ENCODE measurements at places on chromosomes 1 and 21.

DNA sequence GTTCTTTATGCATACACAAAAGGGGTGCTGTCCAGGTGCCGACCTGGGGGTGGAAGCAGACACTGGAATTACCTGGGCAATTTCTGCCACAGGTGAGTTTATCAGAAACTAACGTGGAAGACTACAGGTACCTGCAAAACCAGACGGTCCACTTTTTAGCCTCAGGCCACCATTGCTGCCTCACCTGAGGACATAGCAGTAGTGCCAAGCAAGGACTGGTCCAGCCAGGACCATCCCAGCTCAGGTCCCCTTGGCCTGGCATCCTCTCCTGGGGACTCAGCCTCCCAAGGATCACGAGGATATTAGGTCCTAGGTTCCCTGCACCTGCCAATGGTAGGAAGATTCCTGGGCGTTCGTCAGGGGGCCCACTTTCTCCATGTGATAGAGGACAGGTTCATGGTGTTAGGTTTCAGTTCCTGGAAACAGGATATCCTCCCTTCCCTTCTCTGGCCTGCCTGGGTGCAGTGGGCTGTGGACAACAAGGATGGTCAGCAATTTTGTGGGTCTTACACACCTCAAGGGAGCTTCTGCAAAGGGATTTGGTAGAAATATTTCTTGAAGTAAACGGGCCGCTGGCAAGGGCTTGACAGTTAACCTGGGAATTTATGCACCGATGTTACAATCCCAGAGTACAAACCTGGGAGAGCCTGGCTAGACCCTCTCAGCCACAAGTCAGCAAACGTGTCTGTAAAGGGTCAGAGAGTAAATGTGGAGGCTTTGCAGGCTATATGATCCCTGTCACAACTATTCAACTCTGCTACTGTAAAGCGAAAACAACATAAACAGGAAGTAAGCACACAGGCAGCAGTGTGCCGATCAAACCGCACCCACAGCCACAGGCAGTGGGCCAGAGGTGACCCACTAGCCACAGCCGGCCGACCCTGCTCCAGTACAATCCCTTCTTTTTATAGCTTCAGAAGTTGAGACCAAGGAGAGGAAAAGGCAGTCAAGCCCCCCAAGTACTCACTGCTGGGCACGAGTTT, 71.4 kb upstream of the RAB4A start:
- peak; percentile 55 for DNase-seq

GRCh38 chr21:32455548-32455947, 43.0 kb downstream of the EVA1C start:
- DNase-seq: no peak

- DNase-seq: no peak
These were observed 4.7 kb downstream of the RNF220 start for GRCh38 chr1:44409757-44410156.

DNA sequence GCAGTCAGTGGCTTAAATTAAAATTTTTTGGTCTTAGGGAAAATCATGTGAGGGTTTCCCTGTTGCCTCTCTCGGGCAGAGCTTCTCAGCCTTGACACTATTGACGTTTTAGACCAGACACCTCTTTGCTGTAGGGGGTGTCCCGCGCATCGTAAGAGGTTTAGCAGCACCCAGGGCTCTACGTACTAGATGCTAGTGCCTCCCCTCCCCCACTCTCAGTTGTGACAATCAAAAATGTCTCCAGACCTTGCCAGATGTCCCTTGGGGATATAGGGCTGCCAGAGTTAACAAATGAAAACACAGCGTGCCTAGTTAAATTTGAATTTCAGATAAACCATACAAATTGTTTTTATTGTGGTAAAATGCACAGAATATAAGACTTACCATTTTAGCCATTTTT, 293.3 kb downstream of the DISC1 start:
- peak; percentile 57 for DNase-seq

DNA sequence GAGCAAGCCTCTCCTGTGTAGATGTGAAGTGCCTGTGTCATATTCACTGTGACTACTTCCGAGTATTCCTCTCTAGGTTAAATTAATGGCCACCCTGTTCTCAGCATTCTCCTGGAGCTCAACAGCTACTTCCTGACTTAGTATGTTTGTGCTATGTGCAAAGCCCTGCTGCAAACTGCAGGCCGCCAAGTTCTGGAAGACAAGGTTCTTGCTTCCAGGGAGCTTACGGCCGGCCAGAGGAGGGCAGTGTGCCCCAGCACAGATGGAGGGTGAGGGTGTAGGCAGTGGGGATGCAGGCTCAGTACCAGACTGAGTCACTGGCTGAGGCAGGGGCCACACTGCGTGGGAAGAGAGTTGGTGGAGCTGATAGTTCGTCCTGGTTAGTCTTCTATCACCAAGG, 43.2 kb downstream of the ELK4 start:
- peak; percentile 70 for DNase-seq

GRCh38 chr1:239209591-239209990, 176.8 kb upstream of the CHRM3 start:
- DNase-seq: no peak

GRCh38 chr1:76876655-76877395, 9.5 kb downstream of the ST6GALNAC5 start:
- DNase-seq: no peak

DNA sequence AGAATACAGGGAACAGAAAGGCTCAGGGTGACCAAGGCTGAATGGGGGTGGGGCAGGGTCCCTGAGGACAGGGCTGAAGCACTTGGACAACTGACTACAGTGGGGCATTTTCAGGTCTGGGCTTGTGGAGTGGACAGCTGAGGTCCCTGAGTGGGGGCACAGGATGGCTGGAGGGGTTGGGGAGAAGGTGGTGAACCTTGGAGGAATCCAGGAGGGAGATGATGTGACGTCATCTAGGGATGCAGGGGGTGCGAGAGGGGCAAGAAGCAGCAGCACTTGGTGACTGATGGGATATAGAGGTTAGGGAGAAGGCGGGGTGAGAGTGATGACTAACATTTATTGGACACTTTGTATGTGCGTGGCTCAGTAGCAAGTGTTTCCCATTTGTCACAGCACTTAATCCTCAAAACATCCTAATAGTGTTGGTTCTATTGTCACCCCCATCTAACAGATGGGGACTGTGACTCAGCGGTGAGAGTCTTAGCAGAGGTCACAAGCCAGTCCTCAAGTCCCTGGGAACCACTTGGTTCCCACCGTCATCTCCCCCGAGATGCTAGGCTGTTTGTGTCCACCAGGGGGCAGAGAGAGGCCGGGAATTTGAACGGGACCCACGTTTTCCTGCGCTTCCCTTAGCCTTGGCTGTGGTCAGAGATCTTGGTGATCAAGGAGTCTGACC, 27.9 kb upstream of the BMP8B start:
- peak; percentile 90 for DNase-seq

- DNase-seq: no peak
These were observed 108.2 kb downstream of the DIRAS3 start for GRCh38 chr1:67942274-67942673.

DNA sequence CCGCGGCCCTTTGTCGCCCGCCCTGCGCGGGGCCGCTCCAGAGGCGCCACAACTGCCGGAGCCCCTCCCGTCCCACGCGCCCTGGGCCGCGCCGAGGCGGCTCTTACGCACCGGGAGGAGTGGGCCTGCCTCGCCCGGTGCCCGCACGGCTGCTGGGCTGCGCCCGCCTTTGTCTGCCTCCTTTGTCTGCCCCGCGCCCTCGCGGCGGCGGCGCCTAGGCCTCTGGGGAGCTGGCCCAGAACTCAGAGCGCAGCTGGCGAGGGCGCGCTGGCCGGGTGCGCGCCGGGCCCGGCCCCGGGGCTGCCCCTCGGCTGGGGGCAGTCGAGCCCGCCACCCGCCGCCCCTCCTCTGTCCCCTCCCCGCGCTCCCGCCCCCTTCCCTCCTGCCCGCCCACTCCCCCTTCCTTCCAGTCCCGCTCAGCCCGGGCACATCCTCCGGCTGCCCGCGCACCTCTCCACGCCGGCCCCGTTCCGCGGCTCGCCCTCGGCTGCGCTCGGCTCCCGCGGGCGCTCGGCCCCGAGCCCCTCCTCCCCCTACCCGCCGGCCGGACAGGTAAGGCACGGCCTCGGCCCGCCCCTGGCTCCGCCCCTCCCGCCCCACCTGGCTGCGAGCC, at the start of gene DRAXIN:
Gene DRAXIN, plus strand, starts transcription at position 409 of the 613 bp plus-strand sequence. CDS start 14,549 bp downstream, outside the sequence.
- no peak for DNase-seq

DNA sequence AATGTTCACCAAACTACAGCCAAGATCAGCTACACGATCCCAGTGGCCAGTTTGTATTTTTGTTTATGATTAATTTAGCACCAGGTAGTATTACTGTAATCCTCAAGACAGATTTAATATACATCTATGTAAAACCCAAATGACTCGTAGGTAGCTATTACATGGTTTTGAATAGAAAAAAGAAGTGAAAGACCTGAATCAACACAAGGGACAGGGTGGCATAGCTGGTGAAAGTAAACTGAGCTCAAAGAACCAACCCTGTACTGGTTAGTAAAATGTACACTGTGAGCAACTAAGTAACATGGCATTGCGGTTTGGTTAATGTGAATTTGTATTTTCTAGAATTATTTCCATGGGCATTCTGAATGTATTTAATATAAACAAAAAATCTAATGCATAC, 8.8 kb downstream of the GPATCH2 start:
- no peak for DNase-seq

DNA sequence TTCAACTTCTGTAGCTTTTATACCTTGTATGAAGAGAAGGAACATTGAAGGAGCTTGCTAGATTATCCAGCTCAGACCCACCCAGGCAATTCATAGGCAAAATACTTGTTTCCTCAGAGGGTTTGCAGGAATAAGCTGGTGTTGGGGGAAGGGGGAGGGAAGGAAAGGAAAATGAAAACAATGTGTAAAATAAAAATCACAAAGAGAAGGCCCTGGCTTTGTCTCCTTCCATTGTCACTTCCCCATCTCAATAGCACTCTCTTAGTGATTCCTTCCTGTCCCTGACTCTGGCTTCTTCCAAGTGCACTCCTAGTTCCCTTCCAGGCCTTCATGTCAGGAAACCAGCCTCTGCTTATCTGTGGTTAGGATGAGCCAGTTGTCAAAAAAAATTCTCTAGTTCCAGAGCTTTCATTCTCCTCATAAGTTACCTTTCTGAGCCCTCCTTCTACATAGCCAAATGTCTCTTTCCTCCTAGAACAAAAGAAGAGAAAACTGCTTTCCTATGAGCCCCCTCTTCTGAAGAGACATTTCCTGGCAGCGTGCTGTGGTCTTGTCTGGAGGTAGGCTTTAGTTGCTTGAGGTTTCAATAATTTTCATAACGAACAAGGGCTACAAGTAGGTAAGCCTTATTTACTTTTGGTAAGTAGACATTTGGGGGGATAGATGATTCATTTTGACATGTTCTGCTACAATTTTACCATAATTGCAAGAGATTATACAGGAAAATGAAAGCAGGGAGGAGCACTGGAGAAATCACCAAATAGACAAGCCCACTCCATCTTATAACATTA, 45.7 kb downstream of the FASLG start:
- no peak for DNase-seq

- DNase-seq: no peak
These were observed 8.8 kb upstream of the CDCP2 start for GRCh38 chr1:54161495-54162168.

DNA sequence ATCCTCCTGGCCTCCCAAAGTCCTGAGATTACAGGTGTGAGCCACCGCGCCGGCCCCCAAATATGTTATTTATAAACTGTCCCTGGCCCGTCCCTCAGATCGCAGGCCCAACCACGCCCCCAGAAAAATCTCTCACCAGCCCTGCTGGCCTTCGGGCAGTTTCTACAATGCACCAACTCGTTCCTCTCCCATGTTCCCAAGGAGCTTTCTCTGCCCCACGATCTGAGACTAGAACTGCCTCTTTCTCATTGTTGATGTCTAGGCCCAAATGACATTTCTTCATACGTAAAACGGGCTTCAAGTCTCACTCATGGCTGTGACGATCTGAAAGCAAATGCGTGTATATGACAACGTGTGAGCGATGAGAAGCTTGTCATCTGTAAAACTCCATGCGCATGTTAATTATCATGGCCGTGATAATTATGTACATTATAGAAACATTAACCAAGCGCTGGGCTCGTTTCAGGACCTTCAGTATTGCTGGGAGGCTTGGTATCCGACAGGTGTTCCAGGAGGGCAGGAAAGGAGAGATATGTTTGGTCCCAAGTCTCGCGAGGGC, 748 bp upstream of the NIPAL3 start:
- no peak for DNase-seq

- DNase-seq: no peak
These were observed 55.2 kb downstream of the RNF220 start for GRCh38 chr1:44460107-44460882.

DNA sequence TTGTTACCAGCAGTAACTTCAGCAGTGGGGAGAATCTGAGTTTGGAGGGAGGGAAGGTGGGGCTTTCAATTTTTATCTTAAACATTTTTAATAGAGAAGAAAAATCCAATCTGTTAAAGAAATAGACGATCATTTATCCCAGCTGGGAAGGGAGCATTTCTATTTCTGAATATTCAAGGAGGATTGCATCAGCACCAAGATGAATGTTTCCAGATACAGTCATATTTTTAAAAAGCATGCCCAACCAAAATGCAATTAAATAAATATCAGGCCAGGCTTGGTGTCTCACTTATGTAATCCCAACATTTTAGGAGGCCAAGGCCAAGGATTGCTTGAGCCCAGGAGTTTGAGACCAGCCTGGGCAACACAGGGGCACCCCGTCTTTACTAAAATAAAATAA, 1.7 kb upstream of the ATP1A4 start:
- no peak for DNase-seq

DNA sequence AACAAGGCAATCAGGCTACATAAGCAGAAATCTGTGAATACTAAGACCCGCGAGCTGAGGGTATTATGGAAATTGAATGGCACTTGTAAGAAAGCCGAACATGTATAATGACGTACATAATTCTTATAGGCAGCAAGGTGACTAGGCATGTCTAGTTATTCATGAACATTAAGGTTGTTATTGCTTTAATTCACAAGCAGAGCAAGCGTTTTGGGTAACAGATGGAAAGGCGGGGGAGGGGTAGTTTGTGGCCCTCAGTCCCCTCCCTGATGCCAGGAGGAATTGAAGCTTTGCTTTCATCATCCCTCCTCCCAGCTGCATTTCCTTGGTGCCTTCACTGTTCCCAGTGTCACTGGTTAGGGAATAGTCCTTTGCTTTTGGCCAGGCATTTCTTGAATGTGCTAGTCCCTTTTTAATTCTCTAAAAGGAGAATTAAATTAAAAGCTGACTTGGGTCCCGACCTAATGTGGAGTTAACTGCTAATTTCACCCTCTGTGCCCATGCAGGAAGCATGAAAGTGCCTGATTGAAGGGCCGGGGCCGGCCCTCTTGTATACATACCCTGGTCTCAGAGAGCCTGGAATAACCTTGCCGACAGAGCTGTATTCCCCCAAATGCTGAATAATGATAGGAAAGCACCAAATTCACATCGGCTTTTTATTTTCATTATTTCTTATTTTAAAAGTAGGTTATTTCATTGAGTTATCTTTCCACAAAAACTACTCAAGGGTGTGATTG, 42.5 kb downstream of the RYR2 start:
- DNase-seq: no peak

DNA sequence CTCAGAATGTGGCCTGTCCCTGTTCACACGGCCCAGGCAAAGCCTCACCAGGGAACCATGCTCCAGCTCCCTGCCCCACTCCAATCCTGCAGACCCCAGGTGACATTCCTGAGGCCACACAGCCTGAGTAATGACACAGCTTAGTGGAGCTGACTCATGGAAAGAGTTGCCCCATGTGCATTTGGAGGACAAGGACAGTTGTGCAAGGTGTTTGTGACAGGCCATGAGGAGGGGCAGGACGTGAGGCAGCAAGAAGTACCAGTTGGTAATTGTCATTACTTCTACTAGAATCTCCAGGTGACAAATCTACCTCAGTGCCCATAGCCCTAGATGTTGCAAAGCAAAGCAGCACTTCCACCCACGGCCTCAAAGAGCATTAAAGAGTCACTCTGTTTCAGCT, 15.2 kb downstream of the PRR9 start:
- DNase-seq: no peak

GRCh38 chr1:93616996-93617669, 64.5 kb downstream of the BCAR3 start:
- DNase-seq: peak; percentile 26

GRCh38 chr1:223363856-223364684, at the start of gene SUSD4:
Gene SUSD4, minus strand, starts transcription at chr1:223364176. Its CDS starts 751 bp downstream, at chr1:223363425.
- DNase-seq: peak; percentile 72
